ENCODE measurements at places on chromosomes 2 and 18. TPM values are rescaled to one million over a fixed set of nuclear protein-coding genes. Genes with fewer than 3 reads are reported as not detected.

DNA sequence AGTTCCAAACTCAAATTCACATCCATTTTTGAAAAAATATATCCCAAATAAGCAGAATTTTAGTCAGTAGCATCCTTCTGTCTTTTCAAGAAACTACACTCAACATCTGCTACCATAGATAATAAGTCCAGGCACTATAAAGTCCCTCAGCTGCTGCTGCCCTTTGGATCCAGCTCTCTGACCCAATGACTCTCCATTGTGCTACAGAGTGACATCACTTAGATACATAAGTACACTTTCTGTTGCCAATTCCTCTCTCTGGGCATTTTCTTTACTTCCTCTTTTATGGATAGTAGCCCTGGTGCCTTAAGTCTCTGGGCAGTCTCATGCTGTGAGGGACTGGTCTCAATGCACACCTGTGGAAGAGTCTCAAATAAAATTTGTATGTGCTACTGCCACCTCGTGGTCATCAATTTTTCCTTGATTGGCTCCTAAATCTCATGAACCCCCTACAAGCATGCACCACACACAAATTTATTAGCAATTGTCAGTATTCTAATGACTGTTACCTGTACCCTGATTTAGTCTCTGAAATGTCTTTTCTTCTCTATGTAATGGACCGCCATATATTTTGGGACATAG is 219.2 kb downstream of the LRP1B start:
- no peak overlapping the region for H3K4me3 ChIP-seq
- no peaks in the 10 kb centered on the region for H3K36me3 ChIP-seq
- DNase-seq, result no peak
- no peaks in the 10 kb centered on the region for H3K27me3 ChIP-seq

- DNase-seq, result no peak
- peaks cover 15% of the 10 kb centered on the region for H3K27me3 ChIP-seq
- H3K36me3 ChIP-seq, result no peaks in the 10 kb centered on the region
Measured at GRCh38 chr2:22628221-22628620, 756.8 kb upstream of the KLHL29 start.

DNA sequence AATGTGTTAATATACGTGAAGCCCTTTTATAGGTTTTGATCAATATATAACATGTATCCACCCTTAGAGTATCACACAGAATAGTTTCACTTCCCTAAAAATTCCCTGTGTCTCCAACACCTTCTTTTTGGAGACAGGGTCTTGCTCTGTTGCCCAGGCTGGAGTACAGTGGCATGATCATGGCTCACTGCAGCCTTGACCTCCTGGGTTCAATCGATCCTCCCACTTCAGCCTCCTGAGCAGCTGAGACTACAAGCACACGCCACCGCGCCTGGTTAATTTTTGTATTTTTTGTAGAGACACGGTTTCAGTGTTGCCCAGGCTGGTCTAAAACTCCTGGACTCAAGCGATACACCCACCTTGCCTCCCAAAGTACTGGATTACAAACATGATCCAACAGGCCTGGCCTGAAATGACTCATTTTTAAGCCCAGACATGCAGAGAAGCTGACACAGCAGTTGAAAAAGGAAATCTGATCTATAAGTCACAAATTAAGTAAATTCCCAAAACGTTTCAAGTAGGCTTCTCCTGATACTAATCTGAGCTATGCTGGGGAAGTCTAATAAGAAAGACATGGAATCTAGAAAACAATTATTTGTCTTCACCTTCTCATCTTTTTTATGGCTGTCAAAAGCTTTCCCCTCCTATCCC is 2.9 kb downstream of the DUSP11 start:
- H3K27me3 ChIP-seq, result no peaks in the 10 kb centered on the region
- DNase-seq, result no peak
- H3K27ac ChIP-seq, result no peak overlapping the region
- H3K4me3 ChIP-seq, result no peak overlapping the region
- H3K36me3 ChIP-seq, result peaks cover 57% of the 10 kb centered on the region

GRCh38 chr18:9516437-9517064 is 41.2 kb downstream of the RALBP1 start:
- DNase-seq, result no peak
- peaks cover 27% of the 10 kb centered on the region for H3K36me3 ChIP-seq
- H3K4me3 ChIP-seq, result no peak overlapping the region
- H3K27me3 ChIP-seq, result no peaks in the 10 kb centered on the region
- no peak overlapping the region for H3K27ac ChIP-seq
- H3K4me1 ChIP-seq, result peaks cover 16% of the 10 kb centered on the region

- H3K27ac ChIP-seq, result no peak overlapping the region
- H3K27me3 ChIP-seq, result no peaks in the 10 kb centered on the region
- H3K4me1 ChIP-seq, result peaks cover 11% of the 10 kb centered on the region
- no peak for DNase-seq
- H3K4me3 ChIP-seq, result no peak overlapping the region
Measured at GRCh38 chr18:75067996-75068645, 140.8 kb downstream of the PTGR3 start.

GRCh38 chr2:234991290-234991689 is 39.5 kb downstream of the SH3BP4 start:
- H3K27me3 ChIP-seq, result no peaks in the 10 kb centered on the region
- H3K27ac ChIP-seq, result no peak overlapping the region
- peaks cover 8% of the 10 kb centered on the region for H3K36me3 ChIP-seq
- H3K4me3 ChIP-seq, result no peak overlapping the region
- DNase-seq, result no peak

DNA sequence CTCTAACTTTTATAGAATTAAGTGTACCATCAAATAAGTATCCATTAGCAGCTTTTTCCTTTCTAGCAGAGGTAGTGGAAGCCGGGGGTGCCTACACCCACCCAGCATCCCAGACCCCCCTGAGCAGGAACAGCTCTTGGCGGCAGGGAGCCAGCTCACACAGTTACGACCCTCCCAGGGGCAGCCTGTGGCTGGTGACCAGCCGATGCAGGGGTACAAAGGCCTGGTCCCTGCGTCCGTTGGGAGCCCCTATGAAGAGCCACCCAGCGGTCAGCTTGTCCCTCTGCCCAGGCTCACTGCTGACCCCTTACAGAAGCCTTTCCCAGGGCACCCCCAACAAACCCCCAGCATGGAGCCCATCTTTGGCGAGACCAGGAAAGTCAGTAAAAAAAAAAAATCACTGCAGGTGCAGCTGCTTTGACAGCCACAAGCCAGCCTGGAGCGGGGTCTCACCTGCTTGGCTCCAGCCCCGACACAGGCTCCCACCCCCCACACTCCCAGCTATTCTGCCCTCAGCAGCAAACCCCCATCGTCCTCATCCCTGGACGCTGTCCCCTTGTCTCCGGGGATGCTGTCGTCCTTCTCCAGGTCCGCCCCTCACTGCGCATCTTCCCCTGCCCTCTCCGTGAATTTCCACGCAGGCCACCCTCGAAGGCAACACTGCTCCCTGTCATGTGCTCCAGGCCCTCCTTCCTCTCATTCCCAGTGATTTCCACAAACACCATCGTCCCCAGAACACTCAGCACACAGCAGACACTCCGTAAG is 43.1 kb downstream of the GPC1 start:
- H3K27me3 ChIP-seq, result no peaks in the 10 kb centered on the region
- peaks cover 3% of the 10 kb centered on the region for H3K36me3 ChIP-seq
- no peak for DNase-seq
- no peaks in the 10 kb centered on the region for H3K4me1 ChIP-seq
- no peak overlapping the region for H3K4me3 ChIP-seq

GRCh38 chr2:112055730-112056625 is 909 bp downstream of the TMEM87B start:
- peaks cover 43% of the 10 kb centered on the region for H3K4me1 ChIP-seq
- DNase-seq, result peak; percentile 70
- H3K27me3 ChIP-seq, result no peaks in the 10 kb centered on the region
- H3K27ac ChIP-seq, result peak overlapping the region; percentile 99
- H3K4me3 ChIP-seq, result peak overlapping the region; percentile 91
- peaks cover 11% of the 10 kb centered on the region for H3K36me3 ChIP-seq

- no peak for DNase-seq
- peak overlapping the region; percentile 3 for H3K4me3 ChIP-seq
- peaks cover 35% of the 10 kb centered on the region for H3K4me1 ChIP-seq
- no peaks in the 10 kb centered on the region for H3K36me3 ChIP-seq
Measured at GRCh38 chr2:235860111-235860510, 308.1 kb downstream of the GBX2 start.

DNA sequence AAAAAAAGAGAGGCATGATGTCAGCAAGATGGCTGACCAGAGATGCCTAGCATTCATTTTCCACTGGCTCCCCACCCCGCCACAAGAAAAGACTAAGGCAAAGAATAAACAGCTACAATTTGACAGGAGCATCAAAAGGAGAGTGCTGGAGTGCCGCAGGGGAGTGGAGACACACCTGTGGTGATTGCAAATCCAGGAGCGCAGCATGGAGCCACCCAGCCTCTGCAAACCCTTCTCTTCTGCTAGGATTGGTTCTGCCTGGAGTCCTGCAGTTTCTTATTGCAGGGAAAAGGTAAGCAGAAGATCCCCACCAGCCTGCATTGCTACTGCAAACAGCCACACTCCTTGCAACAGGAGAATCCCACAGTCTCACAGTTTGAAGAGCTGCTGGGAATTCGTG is 26.1 kb downstream of the BOLL start:
- no peaks in the 10 kb centered on the region for H3K4me1 ChIP-seq
- no peak overlapping the region for H3K27ac ChIP-seq

- no peak overlapping the region for H3K4me3 ChIP-seq
- no peak for DNase-seq
- H3K27me3 ChIP-seq, result no peaks in the 10 kb centered on the region
- peaks cover 98% of the 10 kb centered on the region for H3K36me3 ChIP-seq
- no peak overlapping the region for H3K27ac ChIP-seq
- no peaks in the 10 kb centered on the region for H3K4me1 ChIP-seq
Measured at GRCh38 chr18:58370038-58370580, 258.8 kb downstream of the ALPK2 start.

- H3K27me3 ChIP-seq, result no peaks in the 10 kb centered on the region
- peak overlapping the region; percentile 98 for H3K4me3 ChIP-seq
- peaks cover 4% of the 10 kb centered on the region for H3K36me3 ChIP-seq
- peak overlapping the region; percentile 92 for H3K27ac ChIP-seq
- peak; percentile 22 for DNase-seq
Measured at GRCh38 chr2:27408601-27409320, 630 bp downstream of the PPM1G start.

DNA sequence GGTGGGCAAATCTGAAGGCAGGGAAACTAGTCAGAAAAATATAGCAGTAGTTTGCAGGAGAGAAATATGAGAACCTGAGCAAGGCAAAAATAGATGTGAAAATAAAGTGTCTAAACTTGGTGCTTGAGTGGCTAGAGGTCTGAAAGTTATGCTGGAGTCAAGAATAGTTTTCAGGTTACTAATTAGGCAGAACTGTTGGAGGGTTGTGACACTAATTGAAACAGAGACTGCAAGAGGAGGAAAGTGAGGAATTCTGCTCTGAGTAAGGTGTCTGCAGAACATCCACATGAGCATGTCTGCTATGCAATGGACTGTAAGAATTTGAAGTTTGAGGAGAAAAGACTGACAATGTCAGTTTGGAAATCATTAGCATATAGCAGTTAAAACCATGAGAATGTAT is 444.0 kb upstream of the LRRTM1 start:
- H3K4me3 ChIP-seq, result no peak overlapping the region
- no peaks in the 10 kb centered on the region for H3K27me3 ChIP-seq
- H3K27ac ChIP-seq, result no peak overlapping the region
- no peak for DNase-seq

GRCh38 chr2:202017940-202018339 is 15.7 kb upstream of the FZD7 start:
- H3K27me3 ChIP-seq, result peaks cover 7% of the 10 kb centered on the region
- H3K27ac ChIP-seq, result peak overlapping the region; percentile 76
- H3K36me3 ChIP-seq, result no peaks in the 10 kb centered on the region
- no peak for DNase-seq

DNA sequence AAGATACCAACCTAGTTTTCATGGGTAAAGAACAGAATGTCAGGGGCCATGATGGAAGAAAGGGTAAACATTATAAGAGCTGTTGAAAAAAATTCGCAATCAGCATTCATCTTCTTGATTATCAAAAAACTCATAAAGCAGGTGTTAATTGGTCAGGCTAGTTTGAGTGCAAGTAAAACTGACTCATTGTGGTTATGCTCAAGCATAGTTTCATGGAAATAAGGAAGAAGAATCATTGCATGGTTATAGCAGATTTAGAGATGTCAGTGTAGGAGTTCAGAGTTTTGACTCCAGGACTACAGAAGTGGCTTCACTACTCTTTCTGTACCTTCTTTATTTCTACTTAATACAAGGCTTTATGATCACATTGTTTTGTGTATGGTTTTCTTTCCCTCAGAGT is 26.9 kb upstream of the CDH19 start:
- no peaks in the 10 kb centered on the region for H3K36me3 ChIP-seq
- H3K27ac ChIP-seq, result no peak overlapping the region
- DNase-seq, result no peak
- H3K4me1 ChIP-seq, result no peaks in the 10 kb centered on the region
- no peaks in the 10 kb centered on the region for H3K27me3 ChIP-seq

DNA sequence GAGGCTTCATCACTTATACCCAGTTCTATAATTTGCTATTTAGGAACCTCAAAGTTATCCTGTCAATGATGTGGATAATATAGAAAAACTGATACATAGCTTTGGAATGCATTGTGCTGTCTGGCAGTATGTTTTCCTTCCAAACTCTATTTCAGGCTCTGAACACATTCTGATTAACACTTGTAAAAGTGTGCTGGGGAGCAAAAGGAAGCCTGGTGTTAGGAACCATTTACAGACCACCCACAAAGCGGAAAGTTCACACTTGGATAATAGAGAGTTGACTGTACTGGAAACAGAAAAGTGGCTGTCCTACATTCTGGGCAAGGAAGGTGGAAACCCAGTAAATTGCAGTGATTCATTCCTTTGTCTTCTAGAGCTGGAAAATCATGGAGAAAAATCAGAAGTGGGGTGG is 114.5 kb upstream of the ZFP36L2 start:
- peak overlapping the region; percentile 89 for H3K27ac ChIP-seq
- peaks cover 77% of the 10 kb centered on the region for H3K4me1 ChIP-seq
- no peaks in the 10 kb centered on the region for H3K27me3 ChIP-seq
- H3K36me3 ChIP-seq, result no peaks in the 10 kb centered on the region

DNA sequence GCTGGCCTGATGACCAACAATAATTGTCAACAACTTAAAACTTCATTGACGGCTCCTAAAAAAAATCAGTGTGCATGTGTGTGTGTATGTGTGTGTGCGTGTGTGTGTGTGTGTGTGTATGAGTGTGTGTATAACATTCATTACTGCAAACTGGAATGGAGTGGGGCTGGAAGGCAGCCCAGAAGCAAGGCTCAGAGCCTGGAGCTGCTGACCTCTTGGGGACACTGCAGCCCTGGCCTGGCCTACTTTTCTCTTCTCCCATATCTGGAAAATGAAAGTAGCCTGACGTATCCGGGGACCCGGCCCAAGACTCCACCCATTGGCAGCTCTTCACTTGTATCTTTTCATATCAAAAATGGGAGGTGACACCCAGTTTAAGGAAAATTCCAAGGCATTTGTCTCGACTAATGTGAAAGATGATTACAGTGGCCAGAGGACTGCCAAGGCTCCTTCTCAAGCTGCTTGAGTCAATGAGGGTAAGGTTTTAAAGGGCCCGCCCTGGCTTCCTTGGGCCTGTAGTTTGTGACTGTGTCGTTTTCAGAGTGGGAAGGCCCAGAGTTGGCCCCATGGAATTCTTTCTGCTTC is 72.4 kb upstream of the IL1R1 start:
- H3K4me1 ChIP-seq, result peaks cover 52% of the 10 kb centered on the region
- DNase-seq, result peak; percentile 92
- peak overlapping the region; percentile 82 for H3K27ac ChIP-seq

The NXPH2 gene
- not detected for total RNA-seq

The MC4R gene
- not detected for total RNA-seq

The REG1B gene
- total RNA-seq, result not detected

The SOWAHC gene
- 2.3 TPM for total RNA-seq

The UGT1A10 gene
- total RNA-seq, result not detected

Measured in left ventricle myocardium inferior (tissue), 1 donor.